ENCODE measurements at places on chromosomes 13 and 19. TPM values are rescaled to one million over a fixed set of nuclear protein-coding genes. Genes with fewer than 3 reads are reported as not detected.

The ERICH6B gene
- not detected for total RNA-seq

The LGALS14 gene
- total RNA-seq = not detected

The CEACAM19 gene
- total RNA-seq = 67.8 TPM

The GNG7 gene
- total RNA-seq = 0.91 TPM

GRCh38 chr13:33340631-33341030 is 55.1 kb upstream of the STARD13 start:
- no peak for DNase-seq

GRCh38 chr19:9986787-9987281 is 23.5 kb downstream of the COL5A3 start:
- no peak for DNase-seq

DNA sequence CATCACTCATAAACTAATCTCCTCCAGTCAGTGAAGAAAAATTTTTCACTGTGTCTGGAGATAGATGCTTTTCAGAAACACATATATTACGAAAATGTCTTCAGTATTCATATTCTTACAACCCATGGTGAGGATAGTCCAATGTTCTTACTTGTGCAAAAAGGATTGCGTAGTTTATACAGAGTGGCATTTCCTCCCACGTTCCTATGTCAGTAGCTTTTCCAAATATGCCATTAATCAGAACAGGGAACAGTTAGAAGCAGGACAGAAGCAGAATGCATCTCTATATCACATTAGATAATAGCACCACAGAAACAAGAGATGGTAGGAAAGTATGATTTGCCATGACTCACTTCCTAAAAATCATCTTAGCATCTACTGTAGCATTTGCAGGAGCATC is 282.9 kb downstream of the SLITRK5 start:
- DNase-seq = no peak

GRCh38 chr13:30750036-30750435 is 14.7 kb downstream of the ALOX5AP start:
- DNase-seq = no peak

GRCh38 chr13:32660227-32660626 is 74.0 kb downstream of the PDS5B start:
- DNase-seq = peak; percentile 0

- no peak for DNase-seq
These were observed 264.4 kb downstream of the UQCRFS1 start for GRCh38 chr19:28948566-28948965.

GRCh38 chr13:40476175-40476958 is 190.1 kb downstream of the FOXO1 start:
- no peak for DNase-seq

DNA sequence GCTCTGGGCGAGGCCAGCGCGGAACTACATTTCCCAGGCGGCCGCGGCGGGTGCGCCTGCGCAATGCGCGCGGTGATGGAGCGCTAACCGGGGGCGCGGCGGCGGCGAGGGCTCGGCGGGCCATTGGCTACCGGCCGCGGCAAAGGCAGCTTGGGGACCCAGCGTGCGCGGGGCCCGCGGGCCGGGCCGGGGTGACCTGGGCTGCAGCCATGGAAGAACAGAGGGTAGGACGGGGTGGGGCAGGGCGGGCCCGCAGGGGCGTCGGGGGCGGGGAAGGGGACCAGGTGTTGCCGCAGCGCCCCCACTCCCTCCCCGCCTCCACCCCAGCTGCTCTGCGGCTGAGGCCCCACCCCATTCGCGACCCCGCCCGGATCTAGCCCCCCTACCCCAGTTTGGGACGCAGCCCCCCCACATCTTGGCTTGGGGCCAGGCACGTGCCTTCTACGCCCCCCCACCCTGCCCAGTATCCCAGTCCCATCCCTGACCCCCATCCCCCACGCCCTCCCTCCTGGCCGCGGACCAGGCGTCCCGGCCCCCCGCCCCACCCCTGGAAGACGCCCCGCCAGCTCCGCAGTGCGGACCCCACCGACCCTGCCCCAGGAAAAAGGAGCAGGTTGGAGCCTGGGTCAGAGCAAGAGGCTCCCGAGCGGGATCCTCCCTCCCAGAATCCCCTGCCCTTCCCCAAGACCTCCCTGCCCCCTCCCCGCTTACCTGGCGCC is at the start of gene FSD1:
TSS of gene FSD1 (plus strand) at position 61 of the 719 bp plus-strand sequence. CDS start at position 210, 149 bp downstream.
- peak; percentile 39 for DNase-seq

- no peak for DNase-seq
These were observed at the start of gene SIAH3 for GRCh38 chr13:45851171-45851921. Gene SIAH3, minus strand, starts transcription at chr13:45851753. Its CDS starts 124 bp downstream, at chr13:45851629.
